ENCODE measurements at places on chromosomes 7 and 10. TPM values are rescaled to one million over a fixed set of nuclear protein-coding genes. Genes with fewer than 3 reads are reported as not detected.

The CALHM2 gene
- total RNA-seq: 42.8 TPM

The CPN1 gene
- total RNA-seq: not detected

The RAB19 gene
- 0.37 TPM for total RNA-seq

The TMEM236 gene
- total RNA-seq: 0.27 TPM

The PRPS1L1 gene
- not detected for total RNA-seq

The TYW1B gene
- 9.4 TPM for total RNA-seq

The ICA1 gene
- total RNA-seq: not detected

The NKX2-3 gene
- not detected for total RNA-seq

The GIMAP8 gene
- total RNA-seq: 0.47 TPM

The MEOX2 gene
- not detected for total RNA-seq

The MUC12 gene
- total RNA-seq: not detected

The CLRN3 gene
- total RNA-seq: not detected

- H3K27me3 ChIP-seq: no peaks in the 10 kb centered on the region
- no peak overlapping the region for H3K27ac ChIP-seq
- no peaks in the 10 kb centered on the region for H3K4me1 ChIP-seq
- DNase-seq: no peak
- no peak overlapping the region for H3K4me3 ChIP-seq
Observed at GRCh38 chr10:120336306-120336910, 120.6 kb upstream of the PLPP4 start.

DNA sequence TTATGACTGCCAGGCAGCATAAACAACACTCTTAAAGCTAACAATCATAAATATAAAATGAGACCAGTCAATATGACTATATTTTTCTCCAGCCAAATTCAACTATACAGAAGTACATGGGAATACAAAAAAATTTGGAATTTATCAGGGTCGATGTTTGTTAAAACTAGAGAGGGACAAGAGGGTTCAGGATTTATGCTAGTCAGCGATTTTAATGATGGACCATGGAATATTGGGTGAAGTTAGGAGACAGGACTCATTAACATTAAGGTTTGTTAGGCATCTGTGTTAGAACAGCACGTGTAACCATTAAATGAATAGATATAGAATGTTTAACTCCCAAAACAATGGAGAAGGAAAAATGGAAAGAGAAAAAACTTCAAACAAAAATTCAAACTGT, 146.2 kb downstream of the SEM1 start:
- no peak for DNase-seq
- no peaks in the 10 kb centered on the region for H3K36me3 ChIP-seq
- H3K27me3 ChIP-seq: no peaks in the 10 kb centered on the region
- no peak overlapping the region for H3K4me3 ChIP-seq

DNA sequence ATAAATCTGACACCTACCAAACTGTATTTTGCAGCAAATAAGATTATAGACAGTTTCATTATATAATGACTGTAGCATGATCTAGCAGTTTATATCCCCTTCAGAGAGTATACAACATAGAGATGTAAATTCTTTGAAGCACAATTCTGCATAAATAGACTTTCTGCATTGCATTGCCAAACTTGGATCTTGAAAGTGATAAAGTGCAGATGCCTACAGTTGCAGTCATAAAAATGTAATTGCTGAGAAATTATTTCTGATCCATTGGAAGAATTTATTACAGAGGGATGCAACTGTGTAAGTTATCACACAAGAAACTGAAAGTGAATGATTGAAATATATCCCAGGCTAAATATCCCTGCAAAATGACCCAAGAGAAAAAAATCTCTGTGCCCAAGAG, 65.1 kb downstream of the CTNNA3 start:
- H3K27ac ChIP-seq: no peak overlapping the region
- no peaks in the 10 kb centered on the region for H3K36me3 ChIP-seq
- no peak for DNase-seq
- H3K4me1 ChIP-seq: no peaks in the 10 kb centered on the region
- no peak overlapping the region for H3K4me3 ChIP-seq

GRCh38 chr7:130154501-130155317, 50.5 kb downstream of the TMEM209 start:
- H3K4me1 ChIP-seq: peaks cover 42% of the 10 kb centered on the region
- no peaks in the 10 kb centered on the region for H3K27me3 ChIP-seq
- H3K36me3 ChIP-seq: no peaks in the 10 kb centered on the region
- no peak overlapping the region for H3K27ac ChIP-seq
- H3K4me3 ChIP-seq: no peak overlapping the region

GRCh38 chr10:27530477-27530876, 26.4 kb downstream of the RAB18 start:
- no peak for DNase-seq
- no peak overlapping the region for H3K27ac ChIP-seq
- peaks cover 12% of the 10 kb centered on the region for H3K36me3 ChIP-seq
- no peaks in the 10 kb centered on the region for H3K4me1 ChIP-seq

DNA sequence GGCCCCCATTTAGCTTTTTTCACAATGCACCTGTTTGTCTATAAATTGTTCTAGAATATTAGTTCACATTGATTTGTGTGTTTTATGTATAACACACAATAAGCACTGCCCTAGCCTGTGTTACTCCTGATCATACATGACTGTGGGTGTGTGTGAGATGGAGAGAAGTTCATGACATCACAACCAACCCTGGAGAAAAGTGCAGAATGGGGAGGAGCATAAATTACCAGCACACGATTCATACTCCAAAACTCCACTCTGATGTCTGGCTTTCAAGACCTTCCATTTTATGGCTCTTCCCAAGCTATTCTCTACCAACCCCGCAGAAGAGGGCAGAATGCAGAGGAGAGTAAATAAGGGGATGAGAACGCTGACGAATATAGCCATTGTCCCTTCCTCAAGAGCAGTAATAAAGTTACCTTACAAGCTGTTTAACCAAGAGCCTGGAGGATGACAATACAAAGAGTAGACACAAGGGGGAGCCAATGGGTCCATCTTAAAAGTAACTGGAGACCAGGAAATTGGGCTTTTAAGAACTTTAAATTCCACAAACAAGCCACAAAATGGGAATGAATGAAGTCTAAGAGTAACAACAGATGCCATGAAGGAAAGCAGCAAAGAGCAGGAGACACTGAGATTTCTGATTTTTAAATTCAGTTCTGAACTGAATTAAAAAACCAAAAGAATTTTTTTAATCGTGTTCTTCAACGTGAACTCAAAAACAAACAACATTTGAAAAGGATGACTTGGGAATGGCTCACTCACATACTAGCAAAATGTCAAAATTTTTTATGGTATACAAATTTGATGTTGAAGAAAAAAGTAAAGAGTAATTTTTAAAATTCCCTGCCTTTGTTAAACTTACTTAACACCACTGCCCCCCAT, 159.6 kb downstream of the PARD3 start:
- no peak overlapping the region for H3K4me3 ChIP-seq
- H3K36me3 ChIP-seq: no peaks in the 10 kb centered on the region
- peak; percentile 15 for DNase-seq
- no peaks in the 10 kb centered on the region for H3K27me3 ChIP-seq
- no peaks in the 10 kb centered on the region for H3K4me1 ChIP-seq
- H3K27ac ChIP-seq: no peak overlapping the region

- no peaks in the 10 kb centered on the region for H3K36me3 ChIP-seq
- H3K27me3 ChIP-seq: no peaks in the 10 kb centered on the region
- no peak for DNase-seq
- no peak overlapping the region for H3K27ac ChIP-seq
- no peaks in the 10 kb centered on the region for H3K4me1 ChIP-seq
Observed at GRCh38 chr7:118671149-118671548, 446.6 kb downstream of the ANKRD7 start.

GRCh38 chr7:47480576-47481538, 101.1 kb downstream of the TNS3 start:
- peak overlapping the region; percentile 62 for H3K27ac ChIP-seq
- H3K27me3 ChIP-seq: no peaks in the 10 kb centered on the region
- peak overlapping the region; percentile 2 for H3K4me3 ChIP-seq
- H3K4me1 ChIP-seq: peaks cover 39% of the 10 kb centered on the region
- no peaks in the 10 kb centered on the region for H3K36me3 ChIP-seq
- DNase-seq: peak; percentile 74

GRCh38 chr10:105968666-105969065, 1195.8 kb downstream of the SORCS1 start:
- no peaks in the 10 kb centered on the region for H3K36me3 ChIP-seq
- no peaks in the 10 kb centered on the region for H3K4me1 ChIP-seq
- no peak for DNase-seq
- no peak overlapping the region for H3K4me3 ChIP-seq

DNA sequence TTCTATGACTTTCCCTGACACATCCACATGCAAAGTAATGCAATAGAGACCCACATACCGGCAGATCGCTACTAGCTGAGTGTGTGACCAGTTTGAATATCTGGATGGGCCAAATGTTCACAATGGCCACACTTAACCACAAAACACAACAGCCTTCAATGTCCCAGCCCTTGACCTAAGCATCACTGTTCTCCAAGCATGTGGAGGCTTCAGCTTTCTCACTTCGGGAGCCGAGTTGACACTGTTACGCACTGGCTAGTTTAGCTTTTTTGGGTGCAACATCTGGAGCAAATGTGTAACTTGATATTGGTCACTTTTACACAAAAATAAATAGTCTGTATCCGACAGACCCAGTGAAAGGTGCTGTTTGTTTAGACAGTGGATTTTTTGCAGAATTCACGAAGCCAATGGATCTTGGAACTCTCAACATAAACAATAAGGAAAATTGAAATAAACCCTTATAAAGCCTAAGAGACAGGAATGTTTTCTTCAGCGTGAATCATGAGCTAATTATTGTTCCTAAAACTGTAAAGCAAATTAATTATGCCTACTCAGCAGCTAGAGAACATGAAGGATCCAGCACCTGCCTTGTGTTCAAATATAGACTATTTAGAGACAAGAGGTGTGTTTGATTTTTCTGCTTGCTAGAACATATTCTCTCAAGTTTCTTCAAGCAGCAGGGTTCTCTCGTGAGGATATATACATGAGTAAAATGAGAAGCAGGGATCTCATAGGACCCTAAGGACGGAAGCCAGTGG, 117.6 kb upstream of the JCAD start:
- H3K36me3 ChIP-seq: no peaks in the 10 kb centered on the region
- H3K4me1 ChIP-seq: no peaks in the 10 kb centered on the region
- H3K27me3 ChIP-seq: no peaks in the 10 kb centered on the region
- no peak overlapping the region for H3K27ac ChIP-seq
- H3K4me3 ChIP-seq: no peak overlapping the region
- DNase-seq: no peak

DNA sequence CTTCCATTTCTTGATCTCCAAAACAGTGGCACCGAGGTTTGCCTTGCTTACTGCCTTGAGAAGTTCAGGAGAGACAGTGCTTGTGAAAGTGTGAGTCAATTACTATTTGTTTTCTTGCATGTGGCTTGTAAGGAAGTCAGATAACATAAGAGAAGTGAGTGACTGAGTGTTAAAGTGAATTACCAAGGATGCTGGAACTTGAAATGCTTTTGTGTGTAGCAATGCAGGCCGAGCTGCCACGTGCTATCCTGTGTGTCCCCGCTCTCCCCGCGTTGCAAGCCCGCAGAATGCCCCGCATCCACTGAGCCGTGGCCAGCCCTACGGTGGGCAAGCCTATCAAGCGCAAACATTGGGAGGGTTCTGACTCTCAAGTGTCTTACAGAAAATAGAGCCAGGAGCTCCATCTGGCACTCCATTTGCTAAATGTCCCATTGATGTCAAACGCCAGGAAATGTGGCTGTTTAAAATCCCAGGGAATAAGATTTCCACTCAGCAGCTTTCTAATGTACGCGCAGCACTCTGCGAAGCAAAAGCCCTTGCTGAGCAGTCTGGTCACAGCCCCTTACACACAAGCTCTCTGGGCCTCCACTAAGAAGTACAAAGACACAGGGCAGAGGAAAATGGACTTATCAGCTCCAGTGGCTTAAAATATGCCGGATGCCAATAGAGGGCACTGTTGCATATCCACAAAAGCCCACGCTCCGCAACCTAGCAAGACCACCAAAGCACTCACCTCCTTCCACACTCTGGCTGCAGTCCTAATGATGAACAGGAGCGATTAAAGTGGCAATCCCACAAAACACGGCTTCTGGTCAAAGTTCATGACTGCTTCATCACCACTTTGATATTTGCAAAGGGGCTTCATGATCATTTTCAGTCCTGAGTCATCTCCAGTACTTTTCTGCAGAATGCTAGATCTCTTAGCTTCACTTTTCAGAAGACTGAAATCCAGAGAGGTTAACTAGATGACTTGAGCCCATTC, 158.0 kb upstream of the ITGB1 start:
- H3K27ac ChIP-seq: peak overlapping the region; percentile 54
- H3K4me3 ChIP-seq: no peak overlapping the region
- no peaks in the 10 kb centered on the region for H3K36me3 ChIP-seq
- no peak for DNase-seq
- H3K4me1 ChIP-seq: peaks cover 76% of the 10 kb centered on the region

- no peak overlapping the region for H3K27ac ChIP-seq
- H3K4me3 ChIP-seq: no peak overlapping the region
- no peak for DNase-seq
Observed at GRCh38 chr10:111890046-111890445, 293.5 kb downstream of the GPAM start.

- no peaks in the 10 kb centered on the region for H3K4me1 ChIP-seq
- DNase-seq: no peak
- H3K27me3 ChIP-seq: no peaks in the 10 kb centered on the region
- no peaks in the 10 kb centered on the region for H3K36me3 ChIP-seq
Observed at GRCh38 chr7:101650579-101651081, 21.5 kb upstream of the MYL10 start.

GRCh38 chr7:88344956-88345832, 38.5 kb upstream of the STEAP4 start:
- no peaks in the 10 kb centered on the region for H3K36me3 ChIP-seq
- no peak overlapping the region for H3K27ac ChIP-seq
- no peak overlapping the region for H3K4me3 ChIP-seq
- no peak for DNase-seq
- H3K27me3 ChIP-seq: peaks cover 4% of the 10 kb centered on the region

GRCh38 chr7:87013840-87014190, 45.6 kb downstream of the ELAPOR2 start:
- no peak overlapping the region for H3K4me3 ChIP-seq
- H3K27ac ChIP-seq: no peak overlapping the region
- no peak for DNase-seq
- H3K36me3 ChIP-seq: no peaks in the 10 kb centered on the region

DNA sequence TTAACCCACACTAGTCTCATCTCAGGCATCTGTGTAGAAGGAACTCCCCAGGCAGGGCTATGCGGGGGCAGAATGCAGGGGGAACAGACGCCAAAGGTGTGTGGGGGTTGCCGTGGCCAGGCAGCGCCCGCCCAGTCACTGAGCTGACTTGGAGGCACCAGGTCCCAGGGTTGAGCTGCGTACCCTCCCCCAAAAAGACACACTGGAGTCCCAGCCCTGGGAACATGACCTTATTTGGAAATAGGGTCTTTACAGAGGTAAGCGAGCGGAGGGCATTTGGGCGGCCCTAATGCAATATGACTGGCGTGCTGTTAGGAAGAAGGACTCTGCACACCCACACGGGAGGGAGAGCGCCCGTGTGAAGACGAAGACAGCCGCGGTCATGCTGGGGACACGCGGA, 274.5 kb downstream of the DNAJB6 start:
- no peak overlapping the region for H3K4me3 ChIP-seq
- no peaks in the 10 kb centered on the region for H3K36me3 ChIP-seq
- H3K27ac ChIP-seq: no peak overlapping the region
- no peak for DNase-seq
- H3K27me3 ChIP-seq: no peaks in the 10 kb centered on the region

Measured in B cell (primary cell).